AG08396 (cell line): ENCODE measurements at places on chromosomes 5 and 9.

DNA sequence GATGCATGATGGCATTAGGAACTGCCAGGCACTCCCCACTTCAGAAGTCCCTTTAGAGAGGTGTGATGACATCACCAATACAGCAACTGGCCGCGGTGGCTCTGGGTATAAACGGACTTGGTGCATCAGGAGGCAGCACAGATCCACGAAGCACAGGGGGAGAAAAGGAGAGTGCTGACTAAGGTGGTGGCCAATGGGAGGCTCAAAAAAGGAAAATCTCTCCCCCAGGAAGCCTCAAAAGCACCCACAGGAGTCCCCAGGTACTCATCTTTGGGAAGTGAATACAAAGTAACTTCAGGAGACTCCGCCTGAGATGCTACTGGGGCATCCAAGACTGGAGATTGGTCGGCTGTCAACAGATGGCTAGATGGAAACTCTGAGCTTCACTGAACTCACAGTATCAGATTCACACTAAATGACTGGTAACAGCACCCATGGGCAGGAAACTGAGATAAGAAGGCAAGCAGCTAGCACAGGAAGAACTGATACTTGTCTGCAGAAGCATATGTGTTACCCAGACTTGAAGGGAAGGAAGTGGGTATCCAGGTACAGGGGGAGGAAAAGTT lies 7.6 kb downstream of the TTC39B start:
- no peak for DNase-seq

DNA sequence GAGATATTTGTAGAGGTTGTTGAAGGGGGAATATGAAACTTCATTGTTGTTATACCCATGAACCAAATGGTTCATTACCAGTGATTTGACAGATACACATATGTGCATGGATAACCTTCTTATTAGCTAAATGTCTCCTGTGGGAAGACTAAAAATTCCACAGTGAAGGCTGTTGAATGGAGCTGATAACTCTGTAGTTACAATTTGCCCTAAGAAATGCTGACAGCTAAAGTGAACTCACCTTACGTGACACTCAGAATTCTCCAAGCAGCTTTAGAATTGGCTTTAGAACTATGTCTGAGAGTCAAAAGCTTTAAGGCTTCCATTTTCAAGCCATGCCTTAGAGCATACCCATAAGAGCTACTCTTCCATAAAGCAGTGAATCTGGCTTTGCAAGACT lies 276.9 kb downstream of the PRELID2 start:
- no peak for DNase-seq

DNA sequence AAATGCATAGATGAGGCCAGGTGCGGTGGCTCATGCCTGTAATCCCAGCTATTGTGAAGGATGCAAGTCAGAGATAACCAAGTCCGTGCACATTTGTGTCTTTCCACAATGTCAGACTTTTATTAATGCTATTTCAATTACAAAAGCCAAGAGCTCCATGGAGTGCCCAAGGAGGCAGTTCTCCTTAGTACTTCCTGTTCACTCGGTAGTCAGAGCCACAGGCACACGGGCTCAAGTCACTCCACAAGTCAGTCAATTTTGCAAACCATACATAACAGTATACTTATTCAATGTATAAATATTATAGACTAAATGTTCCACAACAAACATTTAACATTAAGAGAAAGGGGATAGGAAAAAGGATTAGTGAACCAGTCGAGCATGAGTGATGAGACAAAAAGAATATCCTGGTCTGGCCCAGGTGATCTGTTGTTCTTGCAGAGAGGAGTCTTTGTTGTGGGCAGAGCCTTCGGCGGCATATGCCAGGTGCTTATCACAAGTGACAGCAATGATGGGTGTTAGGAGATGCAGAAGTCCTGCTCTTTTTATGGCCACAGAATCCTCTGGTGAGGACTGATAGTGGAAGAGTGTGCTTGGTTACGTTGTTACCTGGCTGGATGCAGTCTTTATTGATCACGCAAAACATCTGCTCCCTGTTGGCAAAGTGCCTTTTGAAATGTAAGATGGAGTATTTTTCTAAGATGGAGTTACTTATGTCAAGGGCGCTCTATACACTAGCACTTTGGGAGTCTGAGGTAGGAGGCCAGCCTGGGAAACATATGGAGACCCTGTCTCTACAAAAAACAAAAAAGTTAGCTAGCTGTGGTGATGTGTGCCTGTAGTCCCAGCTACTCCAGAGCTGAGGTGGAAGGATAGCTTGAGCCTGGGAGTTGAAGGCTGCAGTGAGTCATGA lies 167.0 kb upstream of the FBXL17 start:
- DNase-seq, result no peak

GRCh38 chr5:123035360-123035917 lies 1.1 kb downstream of the PPIC start:
- DNase-seq, result peak; percentile 57

GRCh38 chr9:105066275-105066865 lies 138.4 kb upstream of the ABCA1 start:
- DNase-seq, result no peak

DNA sequence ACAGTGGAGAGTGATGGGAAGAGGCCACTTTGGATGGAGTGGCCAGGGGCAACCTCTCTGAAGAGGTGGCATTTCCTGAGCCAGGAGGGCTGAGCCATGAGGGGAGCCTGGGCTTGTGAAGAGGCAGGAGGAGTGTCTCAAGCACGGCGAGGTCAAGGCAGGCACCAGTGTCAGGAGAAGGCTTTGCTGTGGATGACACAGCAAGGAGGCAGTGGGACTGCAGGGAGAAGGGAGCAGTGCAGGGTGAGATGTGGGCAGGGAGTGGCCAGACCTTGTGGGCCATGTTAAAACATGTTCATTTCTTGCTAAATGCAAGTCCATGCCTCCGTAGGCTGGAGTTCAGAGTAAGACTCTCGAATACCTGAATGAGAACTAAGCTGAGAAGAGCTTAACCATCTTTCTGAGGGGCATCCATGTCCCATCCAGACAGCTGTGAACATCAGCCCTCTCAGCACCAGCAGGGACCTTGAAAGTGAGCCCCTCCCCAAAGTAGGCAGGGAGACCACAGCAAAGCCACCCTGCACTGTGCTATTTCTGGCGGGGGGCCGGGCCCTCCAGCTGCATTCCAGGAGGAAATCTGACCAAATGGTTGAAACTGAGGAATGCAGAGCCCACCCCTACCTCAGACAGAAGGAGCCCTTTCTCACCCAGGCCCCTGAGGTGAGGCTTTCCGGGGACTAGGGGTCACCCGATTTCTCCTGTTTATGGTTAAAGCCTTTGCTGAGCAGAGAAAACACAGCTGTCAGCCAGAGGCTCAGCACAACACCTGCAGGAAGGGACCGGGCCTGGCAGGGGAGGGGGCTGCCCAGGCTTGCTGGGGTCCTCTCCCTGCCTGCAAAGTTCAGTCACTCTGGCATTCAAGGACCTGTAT lies 16.1 kb upstream of the ARSI start:
- DNase-seq, result no peak

GRCh38 chr9:113520109-113520642 lies 56.6 kb downstream of the RGS3 start:
- no peak for DNase-seq

GRCh38 chr5:54480296-54480695 lies 24.8 kb downstream of the HSPB3 start:
- DNase-seq, result no peak

DNA sequence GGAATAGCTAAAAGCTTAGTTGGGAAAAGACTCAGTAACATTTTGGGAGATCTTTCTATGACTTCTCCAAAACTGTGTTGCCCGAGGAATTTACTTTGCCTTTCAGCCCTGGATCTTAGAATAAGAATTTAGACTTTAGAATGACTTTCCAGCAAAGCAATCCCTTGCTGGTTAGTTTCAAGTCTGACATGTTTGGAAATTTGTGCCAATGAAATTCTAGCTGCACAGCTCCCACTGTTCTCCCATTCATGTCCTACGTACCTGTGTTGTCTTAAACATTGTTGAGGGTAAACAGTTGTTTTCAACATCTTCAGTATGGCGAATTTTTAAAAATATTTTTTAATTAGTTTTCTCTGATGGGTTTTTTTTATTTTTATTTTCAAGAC lies 111.4 kb downstream of the CCDC192 start:
- no peak for DNase-seq

DNA sequence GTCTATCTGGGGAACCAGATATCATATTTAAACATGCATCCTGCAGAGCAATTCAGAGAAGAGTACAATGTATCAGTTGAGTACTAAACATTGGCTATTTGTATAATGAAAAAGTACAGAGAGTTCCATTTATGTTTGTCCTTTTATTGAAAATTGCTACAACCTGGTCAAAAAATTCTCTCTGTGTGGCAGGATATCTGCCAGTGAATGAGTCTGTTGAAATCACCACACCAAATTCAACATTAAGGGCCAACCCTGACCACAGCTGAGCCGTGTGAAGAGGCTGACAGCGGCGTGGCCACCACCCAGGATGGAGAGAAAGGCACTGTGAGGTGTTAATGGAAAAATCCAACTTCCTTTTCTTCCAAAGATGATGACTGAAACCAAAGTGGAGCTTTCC lies 422.7 kb upstream of the PIK3R1 start:
- DNase-seq, result no peak

GRCh38 chr5:53942724-53943123 lies 367.6 kb downstream of the ARL15 start:
- no peak for DNase-seq

- no peak for DNase-seq
These were observed 132.0 kb upstream of the SV2C start for GRCh38 chr5:75951158-75951557.

DNA sequence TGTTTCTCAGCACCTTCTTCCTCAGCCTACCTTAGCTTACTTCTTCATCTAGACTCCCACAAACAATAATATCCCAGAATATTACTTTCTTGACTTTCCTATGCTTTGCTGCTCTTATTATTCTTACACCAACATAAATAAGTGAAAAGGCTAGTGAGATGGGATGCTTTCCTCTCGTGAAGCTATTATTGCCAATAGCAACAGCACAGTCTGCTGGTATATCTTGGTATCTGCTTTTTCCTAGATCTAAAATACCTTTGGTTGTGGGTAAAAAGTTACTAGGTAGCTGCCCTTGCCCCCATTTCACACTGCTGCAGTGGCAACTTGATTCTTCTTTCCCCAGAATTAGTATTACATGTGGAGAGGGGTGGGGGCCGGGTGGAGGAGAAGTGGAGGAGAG lies 26.1 kb upstream of the GLIPR2 start:
- no peak for DNase-seq

DNA sequence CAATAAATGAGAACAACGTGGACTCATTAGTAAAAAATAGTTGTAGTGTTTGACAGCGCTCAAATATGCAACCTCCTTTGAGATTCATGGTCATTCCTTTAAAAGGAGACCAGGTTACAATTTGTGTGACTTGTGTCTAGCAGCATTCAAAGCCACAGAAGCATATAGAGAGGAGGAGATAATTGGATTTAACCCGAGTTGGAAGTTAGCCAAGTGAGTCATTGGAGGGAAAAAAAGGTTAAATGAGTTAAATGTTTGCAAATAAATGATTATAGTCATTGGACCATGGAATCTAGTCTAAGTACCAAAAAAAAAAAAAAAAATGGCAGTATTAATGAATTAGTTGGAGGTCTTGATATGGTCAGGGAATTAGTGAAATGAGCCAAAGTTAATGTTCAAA lies 90.9 kb downstream of the ITGA1 start:
- DNase-seq, result no peak

GRCh38 chr5:102678267-102679058 lies 76.6 kb upstream of the PAM start:
- peak; percentile 43 for DNase-seq

GRCh38 chr5:34657274-34657921 lies 1.3 kb downstream of the RAI14 start:
- no peak for DNase-seq

GRCh38 chr9:93655621-93656425 lies 79.4 kb downstream of the PHF2 start:
- no peak for DNase-seq

DNA sequence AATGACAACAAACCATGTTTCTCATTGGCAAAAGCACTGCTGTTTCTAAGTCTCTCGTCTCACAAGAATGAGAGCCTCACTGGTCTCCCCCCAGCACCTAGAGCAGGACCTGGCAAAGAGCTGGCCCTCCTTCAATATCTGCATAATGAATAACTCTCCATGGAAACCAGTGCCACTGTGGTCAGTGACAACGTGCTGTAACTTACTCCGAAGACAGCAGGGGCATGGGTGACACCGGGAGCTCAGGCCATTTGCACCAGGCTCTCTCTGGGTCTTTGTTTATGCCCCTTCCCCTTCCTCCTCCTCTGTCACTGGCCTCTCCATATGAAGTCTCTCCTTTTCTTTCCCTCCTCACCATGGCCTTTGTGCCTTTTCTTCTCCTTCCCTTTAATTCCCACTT lies 33.3 kb downstream of the TAS2R1 start:
- no peak for DNase-seq

DNA sequence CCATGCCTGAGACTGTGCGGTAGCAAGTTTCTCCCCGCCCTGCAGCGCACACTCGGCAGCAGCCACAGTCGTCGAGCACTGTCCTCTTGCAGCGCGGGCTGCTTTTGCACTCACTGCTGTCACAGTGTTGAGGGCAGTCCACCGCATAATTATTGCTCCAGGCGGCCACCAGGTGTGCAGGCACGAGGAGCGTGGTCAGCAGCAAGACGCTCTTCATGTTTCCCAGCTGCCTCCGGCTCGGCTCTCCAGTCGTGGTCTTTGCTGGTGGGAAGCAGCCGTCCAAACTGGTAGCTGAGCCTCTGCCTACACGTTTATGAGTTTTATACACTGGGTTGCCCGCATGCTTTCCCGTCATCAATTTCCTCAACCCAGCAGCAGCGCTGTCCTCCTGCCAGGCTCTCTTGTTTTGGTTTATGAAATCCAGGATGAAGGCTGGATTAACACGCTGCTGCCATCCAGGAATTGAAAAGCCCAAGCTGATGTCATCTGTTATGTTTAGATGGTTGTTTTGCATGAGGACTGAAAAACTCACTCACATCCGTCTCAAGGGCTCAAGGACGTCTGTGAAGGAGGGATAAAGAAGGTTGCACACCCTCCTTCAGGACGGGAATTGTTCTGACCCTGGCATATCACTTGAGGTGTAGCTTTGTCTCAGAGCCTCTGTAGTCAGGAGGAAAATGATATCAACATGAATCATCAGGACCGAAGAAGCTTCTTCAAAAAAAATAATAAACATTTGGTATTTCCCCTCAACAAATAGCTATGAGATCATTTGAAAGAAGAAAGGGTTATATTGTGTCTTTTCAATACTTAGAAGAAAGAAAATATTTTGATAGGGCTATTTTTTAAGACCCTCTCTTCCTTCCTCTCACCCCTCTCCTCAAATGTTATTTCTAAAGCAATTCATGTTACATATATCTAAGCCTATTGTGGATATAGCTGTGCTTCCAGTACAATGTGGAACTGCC lies at the start of gene ESM1:
TSS of gene ESM1 (minus strand) at position 293 of the 968 bp plus-strand sequence. CDS start at position 217, 76 bp downstream.
- DNase-seq, result peak; percentile 26

- no peak for DNase-seq
These were observed 68.2 kb downstream of the CDC14B start for GRCh38 chr9:96551403-96551802.
